Activated T-helper 17 cell treated with anti-CD3 and anti-CD28 coated beads, Interleukin-2, amount 50 U/mL, for 72 hours (primary cell): ENCODE measurements at places on chromosomes 13 and 19.

DNA sequence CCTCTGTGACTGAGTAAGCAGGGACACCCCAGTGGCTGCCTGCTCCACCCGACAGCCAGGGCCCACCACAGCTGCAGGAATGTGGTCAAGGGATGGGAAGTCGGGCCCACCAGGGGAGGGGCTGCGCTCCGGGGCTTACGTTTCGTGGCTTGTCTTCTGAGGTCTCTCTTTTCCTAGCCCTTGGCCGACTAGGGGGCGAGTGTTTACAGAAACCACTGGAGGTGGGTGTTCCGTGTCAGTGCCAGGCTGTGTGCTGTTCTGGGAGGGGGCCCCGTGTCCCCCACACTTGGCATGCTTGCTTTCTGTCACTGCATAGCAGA is 4.5 kb downstream of the ADAT3 start:
- ATAC-seq: no peak

DNA sequence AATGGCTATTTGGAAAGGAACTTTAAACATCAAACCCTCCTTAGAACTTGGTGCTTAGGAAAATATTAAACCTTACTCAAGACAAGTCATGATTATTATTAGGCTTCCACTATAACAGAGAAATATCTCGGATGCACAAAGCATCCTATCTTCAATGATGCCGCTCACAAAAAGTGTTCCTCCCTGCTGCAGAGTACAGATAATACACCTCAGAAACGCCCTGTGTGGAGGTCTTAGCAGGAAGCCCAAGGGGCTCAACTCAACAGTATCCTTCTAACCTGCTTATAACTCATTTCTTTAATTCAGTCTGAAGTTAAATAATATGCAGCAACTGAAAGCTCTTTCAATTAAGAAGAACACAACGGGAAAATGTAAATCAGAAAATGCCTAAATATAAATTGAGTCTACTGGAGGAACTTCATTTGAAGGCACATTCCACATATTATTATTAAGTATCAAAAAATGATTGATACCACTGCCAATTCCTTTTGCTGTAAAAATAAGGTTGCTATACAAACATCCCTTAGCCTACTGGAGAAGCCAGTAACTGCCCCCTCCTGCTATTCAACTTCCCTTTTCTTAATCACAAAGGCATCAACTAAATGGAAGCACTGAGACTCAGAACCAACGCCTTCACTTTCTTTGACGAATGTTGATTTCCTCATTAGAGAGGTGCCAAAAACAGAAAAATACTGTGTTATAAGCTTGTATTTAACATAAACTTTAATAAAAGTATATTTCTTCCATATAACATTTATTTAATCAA is 12.0 kb downstream of the ELF1 start:
- ATAC-seq: no peak

GRCh38 chr19:42028304-42029216 is 34.5 kb upstream of the ATP1A3 start:
- ATAC-seq: no peak

DNA sequence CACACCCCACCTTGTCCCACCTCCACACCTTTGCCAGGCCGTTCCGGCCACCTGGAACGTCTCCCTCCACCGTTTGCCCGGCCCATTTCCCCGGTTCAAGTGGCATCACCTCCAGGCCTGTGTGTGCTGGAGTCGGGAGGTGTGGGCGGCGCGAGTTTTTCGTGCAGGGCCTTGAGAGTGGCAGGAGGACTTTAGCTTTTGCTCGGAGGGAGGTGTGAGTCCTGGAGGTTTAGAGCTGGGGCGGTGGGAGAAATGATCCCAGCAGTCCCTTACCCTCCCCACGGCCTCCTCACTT is 4.3 kb upstream of the PALM start:
- no peak for ATAC-seq
